ENCODE measurements at places on chromosomes 4 and X. TPM values are rescaled to one million over a fixed set of nuclear protein-coding genes. Genes with fewer than 3 reads are reported as not detected.

GRCh38 chr4:52982255-52982945 lies 120.3 kb downstream of the RASL11B start:
- no peak overlapping the region for H3K27ac ChIP-seq
- no peak for DNase-seq
- peaks cover 6% of the 10 kb centered on the region for H3K4me1 ChIP-seq
- H3K4me3 ChIP-seq = no peak overlapping the region
- H3K27me3 ChIP-seq = no peaks in the 10 kb centered on the region

Gene HPSE
- total RNA-seq = 17.7 TPM

- H3K27me3 ChIP-seq = peaks cover 37% of the 10 kb centered on the region
- H3K4me1 ChIP-seq = no peaks in the 10 kb centered on the region
- H3K27ac ChIP-seq = no peak overlapping the region
- no peak for DNase-seq
These were observed 20.3 kb upstream of the HMX1 start for GRCh38 chr4:8891646-8892555.

- H3K27me3 ChIP-seq = no peaks in the 10 kb centered on the region
- H3K27ac ChIP-seq = no peak overlapping the region
- H3K4me3 ChIP-seq = no peak overlapping the region
- H3K4me1 ChIP-seq = no peaks in the 10 kb centered on the region
- no peak for DNase-seq
These were observed 230.7 kb upstream of the STK26 start for GRCh38 chrX:131792356-131792749.

Gene HPGD
- 1.4 TPM for total RNA-seq

DNA sequence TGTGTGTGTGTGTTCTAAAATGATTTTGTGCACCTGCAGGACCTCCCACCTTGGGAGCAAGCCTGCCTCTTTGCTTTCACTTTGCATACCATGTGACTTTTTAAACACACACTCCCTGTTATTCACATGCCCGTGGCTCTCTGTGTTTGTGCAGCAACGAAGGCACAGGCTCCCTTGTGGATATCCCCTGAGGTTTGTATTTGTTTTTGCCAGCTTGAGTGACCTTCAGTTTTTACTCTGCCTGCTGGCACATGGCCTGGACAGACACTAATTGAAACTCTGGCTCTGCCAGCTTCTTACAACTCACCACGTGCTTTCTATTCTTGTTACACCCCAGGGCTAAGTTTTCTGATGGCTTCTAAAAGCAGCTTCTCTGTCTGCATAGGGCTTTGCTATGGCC lies 885.8 kb downstream of the SH3BGRL start:
- H3K36me3 ChIP-seq = no peaks in the 10 kb centered on the region
- no peaks in the 10 kb centered on the region for H3K27me3 ChIP-seq
- no peak overlapping the region for H3K27ac ChIP-seq
- no peak overlapping the region for H3K4me3 ChIP-seq
- no peaks in the 10 kb centered on the region for H3K4me1 ChIP-seq

DNA sequence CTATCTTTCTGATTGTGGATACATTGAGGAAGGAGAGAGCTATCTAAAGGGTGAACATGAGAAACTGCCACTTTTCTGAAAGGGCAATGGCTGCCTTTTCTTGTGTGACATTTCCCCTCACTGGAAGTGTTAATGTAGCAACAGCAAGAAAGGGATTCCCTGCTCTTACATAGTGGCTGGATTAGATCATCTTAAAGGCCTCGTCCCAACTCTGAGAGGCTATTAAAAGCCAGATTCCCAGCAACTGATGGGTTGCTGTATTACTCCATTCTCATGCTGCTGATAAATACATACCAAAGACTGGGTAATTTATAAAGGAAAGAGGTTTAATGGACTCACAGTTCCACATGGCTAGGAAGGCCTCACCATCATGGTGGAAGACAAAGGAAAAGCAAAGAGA lies 33.7 kb upstream of the ADH7 start:
- H3K4me3 ChIP-seq = no peak overlapping the region
- H3K27me3 ChIP-seq = peaks cover 14% of the 10 kb centered on the region
- no peaks in the 10 kb centered on the region for H3K4me1 ChIP-seq
- H3K36me3 ChIP-seq = no peaks in the 10 kb centered on the region
- no peak overlapping the region for H3K27ac ChIP-seq

DNA sequence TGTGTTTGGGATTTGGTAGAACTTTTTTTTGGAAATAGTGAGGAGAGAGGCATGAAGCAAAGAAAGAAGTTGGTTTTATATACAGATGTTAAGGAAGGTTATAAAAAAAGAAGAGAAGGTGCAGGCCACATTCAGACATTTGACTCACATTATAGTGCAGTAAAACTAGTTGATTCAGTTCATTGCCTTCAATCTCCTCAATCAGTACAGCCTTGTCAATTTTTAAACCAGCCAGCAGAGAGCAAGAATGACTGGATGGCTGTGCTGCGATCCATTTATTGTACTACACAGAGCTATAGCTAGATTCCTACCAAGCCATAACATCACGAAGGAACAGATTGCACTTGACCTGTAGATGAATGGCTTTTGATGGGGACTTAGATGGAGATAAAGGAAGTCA lies 79.7 kb upstream of the LSM6 start:
- peaks cover 6% of the 10 kb centered on the region for H3K27me3 ChIP-seq
- no peak for DNase-seq
- no peak overlapping the region for H3K27ac ChIP-seq
- no peaks in the 10 kb centered on the region for H3K36me3 ChIP-seq

- H3K4me1 ChIP-seq = no peaks in the 10 kb centered on the region
- no peak for DNase-seq
- no peaks in the 10 kb centered on the region for H3K36me3 ChIP-seq
- H3K27ac ChIP-seq = no peak overlapping the region
- H3K4me3 ChIP-seq = no peak overlapping the region
These were observed 370.9 kb upstream of the SMIM31 start for GRCh38 chr4:164383058-164383357.

- peak; percentile 81 for DNase-seq
- peaks cover 20% of the 10 kb centered on the region for H3K4me1 ChIP-seq
- peak within 1 kb of the TSS; percentile 98 for H3K27ac ChIP-seq
- peaks cover 3% of the 10 kb centered on the region for H3K27me3 ChIP-seq
- peak within 1 kb of the TSS; percentile 87 for H3K4me3 ChIP-seq
These were observed at the start of gene USP11 for GRCh38 chrX:47232803-47233332. USP11 (plus strand) TSS chrX:47233009; CDS start chrX:47233044, 35 bp downstream.

DNA sequence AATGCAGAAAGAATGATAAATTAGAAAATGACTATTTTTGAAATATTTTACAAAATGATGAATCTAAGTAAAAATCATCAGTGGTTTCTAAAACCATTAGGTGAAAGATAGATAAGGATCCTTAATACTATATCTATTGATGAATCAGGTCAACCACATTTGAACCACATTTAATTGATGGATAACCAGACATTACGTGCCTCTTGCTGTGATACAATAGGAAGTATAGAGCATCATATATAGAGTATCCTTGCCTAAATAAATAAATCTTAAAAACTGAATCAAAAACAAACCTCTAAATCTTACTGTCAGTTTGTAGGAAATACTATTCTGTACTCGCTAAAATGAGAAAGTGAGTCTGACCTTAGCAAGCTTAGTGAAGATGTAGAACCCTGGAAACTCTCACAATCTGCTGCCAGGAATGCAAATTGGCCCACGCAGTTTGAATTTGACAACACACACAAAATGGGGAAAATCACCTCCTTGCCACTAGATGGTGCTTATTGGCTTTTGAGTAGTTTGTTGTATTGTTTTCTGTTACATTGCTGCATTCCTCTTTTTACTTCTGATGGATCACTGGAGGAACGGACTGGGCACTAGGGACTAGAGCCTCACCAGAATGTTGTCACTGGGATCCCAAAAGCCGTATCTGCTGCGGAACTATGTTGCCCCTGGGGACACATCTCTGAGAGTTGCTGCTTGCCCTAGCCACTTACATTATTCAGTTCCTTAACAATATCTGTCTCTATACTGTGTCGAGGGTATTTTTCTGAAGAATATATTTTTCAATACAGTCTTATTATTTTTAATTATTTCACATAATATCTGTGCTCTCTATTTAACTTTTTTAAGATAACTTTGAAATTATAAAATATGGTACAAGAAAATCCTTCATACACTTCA lies 25.4 kb upstream of the SLAIN2 start:
- H3K4me1 ChIP-seq = peaks cover 2% of the 10 kb centered on the region
- H3K27me3 ChIP-seq = peaks cover 2% of the 10 kb centered on the region

GRCh38 chr4:133390198-133390855 lies 241.2 kb downstream of the PCDH10 start:
- no peak overlapping the region for H3K27ac ChIP-seq
- no peak for DNase-seq
- no peaks in the 10 kb centered on the region for H3K27me3 ChIP-seq
- H3K4me3 ChIP-seq = no peak overlapping the region
- no peaks in the 10 kb centered on the region for H3K4me1 ChIP-seq

DNA sequence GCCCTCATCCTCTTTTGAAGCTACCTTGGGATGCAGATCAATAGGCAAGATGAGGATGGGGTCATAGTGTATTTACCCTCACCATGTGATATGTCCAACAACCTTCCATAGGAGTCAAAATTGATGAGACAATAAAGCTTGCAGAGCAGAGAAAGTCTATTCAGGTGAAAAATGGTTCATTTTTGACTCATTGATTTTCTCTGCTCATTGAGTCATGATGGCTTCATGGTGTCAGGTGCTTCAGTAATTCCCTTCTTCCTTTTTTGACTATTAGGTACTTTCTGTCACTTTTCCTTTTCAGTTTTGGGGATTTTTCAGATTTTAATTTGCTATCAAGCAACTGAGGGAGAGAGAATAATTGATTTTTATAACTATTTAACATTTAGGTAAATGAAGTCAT lies 55.9 kb upstream of the IL2 start:
- no peaks in the 10 kb centered on the region for H3K27me3 ChIP-seq
- peaks cover 2% of the 10 kb centered on the region for H3K36me3 ChIP-seq
- H3K27ac ChIP-seq = peak overlapping the region; percentile 80

DNA sequence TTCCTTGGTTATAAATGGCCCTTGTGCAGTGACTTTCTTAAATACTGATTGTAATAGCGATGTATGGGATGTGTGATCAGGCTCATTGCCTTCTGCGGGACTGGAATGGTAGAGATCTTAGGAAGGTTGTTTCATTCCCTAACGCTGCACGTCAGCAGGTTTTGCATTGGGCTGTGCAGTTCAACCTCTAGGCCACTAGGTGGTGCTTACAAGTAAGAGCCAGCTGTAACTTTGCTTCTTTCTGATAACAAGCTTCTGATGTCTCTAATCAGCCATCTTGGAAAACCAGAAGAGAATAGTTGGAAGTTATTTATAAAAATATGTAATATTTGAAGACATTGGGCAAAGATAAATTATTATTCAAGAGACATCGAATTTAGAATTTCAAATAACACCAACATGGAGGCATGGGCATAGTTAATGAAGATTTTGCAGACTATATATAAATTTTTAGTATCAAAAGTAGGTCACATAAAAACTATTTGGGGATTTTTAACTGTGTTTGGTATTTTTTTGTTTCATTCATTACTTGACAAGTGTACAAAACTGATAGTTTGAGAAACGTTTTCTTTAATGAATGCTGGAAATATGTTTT lies 339.7 kb upstream of the PCDH7 start:
- H3K4me3 ChIP-seq = no peak overlapping the region
- DNase-seq = peak; percentile 62
- H3K27me3 ChIP-seq = no peaks in the 10 kb centered on the region
- no peaks in the 10 kb centered on the region for H3K36me3 ChIP-seq
- no peak overlapping the region for H3K27ac ChIP-seq

DNA sequence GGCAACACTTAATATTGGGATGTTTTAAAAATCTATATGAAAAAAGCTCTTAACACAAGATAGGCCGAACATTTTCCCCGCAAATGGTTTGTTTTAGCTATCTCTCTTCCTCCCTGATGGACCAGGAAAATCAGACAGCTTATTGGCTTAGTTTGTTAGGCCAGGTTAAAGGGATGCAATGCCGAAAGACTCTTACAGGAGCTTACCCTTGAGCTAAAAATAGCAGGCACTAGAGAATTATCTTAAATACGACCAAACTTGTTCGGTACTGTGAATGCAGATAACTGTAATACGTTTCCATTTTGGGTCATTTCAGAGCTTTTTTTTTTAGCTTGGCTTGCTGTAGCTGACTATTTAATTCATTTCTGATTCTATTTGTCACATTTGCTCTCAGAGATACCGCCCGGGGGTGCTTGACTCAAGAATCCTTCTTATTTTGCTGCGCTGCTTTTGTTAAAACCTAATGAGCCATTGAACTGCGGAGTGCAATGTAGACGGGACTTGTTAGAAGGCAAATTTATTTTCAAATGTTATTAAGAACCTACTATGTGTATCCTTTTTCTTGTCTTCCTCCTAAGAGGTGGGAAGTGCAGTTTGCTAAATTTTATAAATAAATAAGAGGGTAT lies 23.3 kb downstream of the PPARGC1A start:
- H3K4me1 ChIP-seq = no peaks in the 10 kb centered on the region
- no peaks in the 10 kb centered on the region for H3K36me3 ChIP-seq
- H3K27me3 ChIP-seq = no peaks in the 10 kb centered on the region

GRCh38 chr4:650951-651883 lies 22.9 kb downstream of the ATP5ME start:
- DNase-seq = no peak
- H3K27me3 ChIP-seq = no peaks in the 10 kb centered on the region
- H3K36me3 ChIP-seq = no peaks in the 10 kb centered on the region

DNA sequence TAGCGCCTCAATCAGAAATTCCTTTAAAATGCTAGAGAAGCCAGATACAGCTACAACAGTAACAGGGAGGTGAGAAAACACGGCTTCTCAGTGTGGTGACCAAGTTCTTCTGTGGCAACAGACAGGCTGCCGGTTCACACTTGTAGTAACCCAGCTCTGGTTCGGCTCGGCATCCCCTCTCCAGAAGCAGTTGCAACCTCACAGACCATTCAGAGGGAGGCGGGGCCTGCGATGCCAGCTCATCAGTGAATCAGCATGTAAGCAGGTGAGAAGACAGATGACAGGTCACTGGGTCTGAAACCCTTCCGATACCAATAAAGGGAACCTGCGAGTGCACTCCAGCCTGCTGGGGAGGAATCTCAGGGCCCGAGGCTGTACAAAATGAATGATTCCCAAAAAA lies 251.0 kb downstream of the KCNIP4 start:
- no peaks in the 10 kb centered on the region for H3K36me3 ChIP-seq
- no peaks in the 10 kb centered on the region for H3K27me3 ChIP-seq
- DNase-seq = no peak
- no peaks in the 10 kb centered on the region for H3K4me1 ChIP-seq

GRCh38 chr4:76607266-76607799 lies 172.3 kb downstream of the SHROOM3 start:
- H3K27me3 ChIP-seq = peaks cover 27% of the 10 kb centered on the region
- DNase-seq = no peak
- H3K4me1 ChIP-seq = no peaks in the 10 kb centered on the region
- no peak overlapping the region for H3K27ac ChIP-seq
- H3K36me3 ChIP-seq = no peaks in the 10 kb centered on the region
- no peak overlapping the region for H3K4me3 ChIP-seq

DNA sequence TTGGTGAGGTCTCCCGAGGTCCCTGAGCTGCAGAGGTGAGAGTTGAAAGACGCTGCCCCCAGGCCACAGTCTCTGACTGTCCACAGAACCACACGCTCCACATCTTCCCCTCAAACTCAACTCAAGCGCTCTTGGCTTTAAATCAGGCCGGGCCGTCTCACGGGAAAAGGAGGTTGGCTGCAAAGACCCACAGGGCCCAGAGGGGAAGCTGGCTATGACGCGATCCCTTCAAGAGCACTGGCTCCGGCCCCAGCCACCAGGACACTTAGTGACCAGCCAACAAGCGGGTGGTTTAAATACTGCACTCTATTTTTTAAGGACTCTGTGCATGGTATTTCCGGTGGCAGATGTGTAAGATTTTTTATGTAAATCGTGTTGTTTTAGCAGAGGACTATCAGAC lies 19.9 kb downstream of the LRPAP1 start:
- H3K4me1 ChIP-seq = peaks cover 5% of the 10 kb centered on the region
- H3K36me3 ChIP-seq = peaks cover 61% of the 10 kb centered on the region
- no peaks in the 10 kb centered on the region for H3K27me3 ChIP-seq
- no peak overlapping the region for H3K27ac ChIP-seq
- no peak for DNase-seq
- no peak overlapping the region for H3K4me3 ChIP-seq

Data from activated CD4-positive, alpha-beta T cell treated with anti-CD3 and anti-CD28 coated beads, Interleukin-2, amount 10 ng/mL, durations not matched to agents 24 days and 14 days (primary cell).